Activated CD4-positive, CD25-positive, alpha-beta regulatory T cell treated with anti-CD3 and anti-CD28 coated beads, Interleukin-2, amount 50 U/mL, for 72 hours (primary cell): ENCODE measurements at places on chromosomes 7 and 10.

DNA sequence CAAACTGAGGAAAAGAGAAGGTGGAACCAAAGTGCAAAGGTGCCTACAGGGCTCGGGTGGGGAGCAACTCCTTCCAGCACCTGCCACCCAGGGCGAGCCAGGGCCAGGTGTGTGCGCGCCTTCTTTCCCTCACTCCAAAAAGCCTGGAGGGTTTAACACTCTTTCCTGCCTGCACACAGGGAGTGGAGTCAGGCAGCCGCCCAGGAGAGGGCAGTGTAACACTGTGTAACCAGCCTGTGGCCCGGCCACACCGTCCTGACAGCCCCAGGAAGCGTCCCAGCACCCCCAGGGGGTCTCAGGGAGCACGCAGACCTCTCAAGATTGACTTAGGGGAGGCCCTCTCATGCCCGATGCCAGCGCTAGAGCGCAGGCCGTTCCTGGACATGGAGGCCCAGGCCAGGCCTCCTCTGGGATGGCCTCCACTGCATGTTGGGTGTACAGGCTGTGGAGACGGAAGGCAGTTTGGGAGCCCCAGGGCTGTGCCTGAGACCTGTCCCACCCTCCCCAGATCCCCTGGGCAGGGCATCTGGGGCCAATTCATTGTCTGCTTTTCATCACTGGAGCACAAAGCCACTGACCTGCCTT lies 13.4 kb downstream of the BRI3 start:
- DNase-seq = no peak

DNA sequence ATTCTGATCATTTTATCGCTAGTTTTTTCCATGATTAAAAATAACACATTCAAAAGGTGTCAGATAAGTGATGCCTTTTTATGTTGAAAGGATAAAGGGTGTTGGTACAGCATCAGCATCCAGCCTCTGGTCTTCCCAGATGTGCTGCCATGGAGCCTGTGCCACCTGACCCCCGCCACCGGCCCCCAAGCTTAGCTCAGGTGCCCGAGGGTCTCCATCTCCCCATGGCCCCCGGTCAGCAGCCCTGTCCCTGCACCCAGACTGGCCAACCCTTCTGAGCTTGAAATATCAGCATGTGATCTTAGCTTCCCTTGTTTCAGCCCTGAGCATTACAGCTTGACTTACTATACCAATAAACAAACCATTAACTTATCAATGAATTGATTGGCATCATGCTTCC lies 24.6 kb downstream of the PFKP start:
- no peak for DNase-seq

DNA sequence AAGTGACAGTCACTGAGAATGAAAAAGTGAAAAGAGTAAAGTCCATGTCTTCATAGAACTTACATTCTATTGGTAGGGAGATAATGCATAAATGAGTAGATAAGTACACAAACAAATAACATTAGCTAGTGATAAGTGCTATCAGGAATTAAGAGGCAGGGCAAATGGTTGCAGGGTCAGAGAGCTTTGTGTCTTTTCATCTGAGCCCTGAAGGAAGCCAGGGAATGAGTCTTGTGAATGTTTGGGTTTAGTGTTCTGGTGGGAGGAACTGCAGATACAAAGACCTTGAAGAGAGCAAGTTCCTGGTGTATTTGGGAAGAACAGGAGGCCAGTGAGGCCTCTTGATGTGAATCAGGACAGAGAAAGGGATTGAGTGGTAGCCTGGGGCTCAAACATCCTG lies 183.8 kb downstream of the CTTNBP2 start:
- no peak for DNase-seq

DNA sequence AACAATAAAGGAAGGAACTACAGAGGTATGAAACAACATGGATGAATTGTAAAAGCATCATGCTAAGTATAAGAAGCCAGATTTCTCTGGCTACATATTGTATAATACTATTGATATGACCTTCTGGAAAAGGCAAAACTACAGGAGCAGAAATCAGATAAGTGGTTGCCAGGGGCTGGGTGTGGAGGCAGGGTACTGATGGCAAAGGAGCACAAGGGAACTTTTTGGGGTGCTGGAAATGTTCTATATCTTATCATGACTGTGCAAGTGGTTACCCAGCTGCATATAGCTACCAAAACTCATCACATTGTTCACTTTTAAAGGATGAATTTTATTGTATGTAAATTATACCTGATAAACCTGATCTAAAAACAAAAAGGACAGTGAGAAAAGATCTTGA lies 72.4 kb downstream of the SKAP2 start:
- DNase-seq = no peak

DNA sequence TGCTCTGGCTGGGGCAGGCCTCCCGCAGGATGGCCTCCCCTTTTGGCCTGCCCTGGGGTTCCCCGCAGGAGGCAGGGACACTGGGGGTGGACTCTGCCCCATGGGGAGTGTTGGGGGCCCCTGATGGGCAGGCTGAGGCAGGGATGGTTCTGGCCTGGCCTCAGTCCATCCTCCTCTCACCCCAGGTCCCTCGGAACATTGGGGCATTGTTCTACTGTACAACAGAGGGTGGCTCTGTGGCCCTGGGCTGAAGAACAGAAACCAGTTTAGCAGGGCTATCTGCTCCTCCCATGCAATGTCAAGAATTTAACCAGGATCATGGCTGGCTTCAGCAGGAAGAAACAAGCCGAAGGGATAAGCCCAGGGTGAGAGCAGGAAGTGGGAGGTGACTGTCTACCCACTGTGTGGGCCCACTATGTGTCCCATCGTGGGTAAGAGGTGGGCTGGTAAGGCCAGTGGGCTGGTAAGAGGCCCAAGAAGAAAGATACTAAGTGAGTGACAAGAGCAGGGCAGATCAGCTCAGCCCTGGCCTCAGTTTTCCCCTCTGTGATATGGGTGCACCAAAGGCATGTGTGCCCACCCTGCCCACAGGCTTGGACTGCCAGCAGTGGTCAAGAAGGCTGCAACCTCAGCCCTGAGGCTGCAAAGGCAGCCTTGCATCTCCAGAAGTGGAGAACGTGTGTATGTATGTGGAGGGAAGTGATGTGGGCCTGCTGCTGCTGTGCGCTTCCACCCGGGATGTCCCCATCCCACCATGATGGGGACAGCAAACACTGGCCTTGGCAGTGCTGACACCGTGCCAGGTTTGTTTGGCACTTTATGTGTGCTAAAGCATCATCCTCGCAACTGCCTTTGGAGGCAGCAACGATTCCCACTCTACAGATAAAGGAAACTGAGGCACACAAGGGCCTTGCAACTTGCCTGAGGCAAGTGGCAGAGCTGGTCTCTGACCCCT lies 138.9 kb downstream of the SH3PXD2A start:
- no peak for DNase-seq

GRCh38 chr10:18400906-18401245 lies 250.5 kb downstream of the NSUN6 start:
- no peak for DNase-seq

DNA sequence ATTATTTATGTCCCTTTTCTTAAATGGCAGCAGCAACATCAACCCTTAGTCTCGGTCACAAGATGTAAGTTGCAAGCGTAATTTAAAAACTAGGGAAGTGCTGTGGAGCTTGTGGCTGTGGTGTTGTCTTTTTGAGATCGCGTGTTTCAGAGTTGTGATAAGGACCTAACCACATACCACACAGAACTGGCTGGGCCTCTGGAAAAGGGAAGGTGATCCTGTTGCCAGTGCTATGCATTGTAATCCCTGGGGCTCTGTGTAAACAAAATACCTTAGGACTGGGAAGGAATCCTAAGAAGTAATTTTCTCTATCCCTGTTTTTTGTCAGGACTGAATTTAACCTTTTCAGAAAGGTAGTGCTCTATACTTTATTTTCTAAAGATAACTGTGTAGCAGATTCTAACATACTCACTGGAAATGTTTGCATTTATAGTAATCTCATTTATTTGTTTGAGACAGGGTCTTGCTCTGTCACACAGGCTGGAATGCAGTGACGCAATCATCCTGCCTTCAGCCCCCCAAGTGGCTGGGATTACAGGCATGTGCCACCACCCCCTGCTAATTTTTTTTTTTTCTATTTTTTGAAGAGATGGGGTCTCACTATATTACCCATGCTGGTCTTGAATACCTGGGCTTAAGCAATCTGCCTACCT lies 60.4 kb downstream of the INPP5F start:
- DNase-seq = no peak

- DNase-seq = no peak
These were observed 275.2 kb downstream of the AUTS2 start for GRCh38 chr7:69873512-69873911.

- DNase-seq = no peak
These were observed 358.3 kb downstream of the AUTS2 start for GRCh38 chr7:69956541-69956940.

GRCh38 chr10:3780771-3781467 lies 4.1 kb downstream of the KLF6 start:
- DNase-seq = no peak

DNA sequence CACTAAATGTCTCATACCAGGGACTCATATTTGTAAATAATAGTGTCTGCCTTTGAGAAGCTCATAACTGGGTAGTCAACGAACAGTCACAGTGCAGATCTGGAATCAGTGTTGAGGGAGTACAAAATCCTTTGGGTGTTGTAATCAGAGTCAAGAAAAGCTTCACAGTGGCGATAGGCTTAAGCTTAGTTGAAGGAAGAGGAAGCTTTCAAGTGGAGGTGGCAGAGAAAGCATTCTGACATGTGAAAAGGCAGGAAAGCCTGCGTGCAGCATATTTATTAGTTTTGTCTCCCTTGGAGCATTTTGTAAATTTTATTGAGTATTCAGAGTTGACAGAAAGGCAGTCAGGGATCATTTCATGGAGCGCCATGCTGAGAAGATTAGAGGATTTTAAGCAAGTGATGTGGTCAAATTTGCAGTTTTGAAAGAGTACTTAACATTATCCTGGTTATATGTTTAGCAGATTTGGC lies 104.9 kb downstream of the ADK start:
- DNase-seq = no peak

DNA sequence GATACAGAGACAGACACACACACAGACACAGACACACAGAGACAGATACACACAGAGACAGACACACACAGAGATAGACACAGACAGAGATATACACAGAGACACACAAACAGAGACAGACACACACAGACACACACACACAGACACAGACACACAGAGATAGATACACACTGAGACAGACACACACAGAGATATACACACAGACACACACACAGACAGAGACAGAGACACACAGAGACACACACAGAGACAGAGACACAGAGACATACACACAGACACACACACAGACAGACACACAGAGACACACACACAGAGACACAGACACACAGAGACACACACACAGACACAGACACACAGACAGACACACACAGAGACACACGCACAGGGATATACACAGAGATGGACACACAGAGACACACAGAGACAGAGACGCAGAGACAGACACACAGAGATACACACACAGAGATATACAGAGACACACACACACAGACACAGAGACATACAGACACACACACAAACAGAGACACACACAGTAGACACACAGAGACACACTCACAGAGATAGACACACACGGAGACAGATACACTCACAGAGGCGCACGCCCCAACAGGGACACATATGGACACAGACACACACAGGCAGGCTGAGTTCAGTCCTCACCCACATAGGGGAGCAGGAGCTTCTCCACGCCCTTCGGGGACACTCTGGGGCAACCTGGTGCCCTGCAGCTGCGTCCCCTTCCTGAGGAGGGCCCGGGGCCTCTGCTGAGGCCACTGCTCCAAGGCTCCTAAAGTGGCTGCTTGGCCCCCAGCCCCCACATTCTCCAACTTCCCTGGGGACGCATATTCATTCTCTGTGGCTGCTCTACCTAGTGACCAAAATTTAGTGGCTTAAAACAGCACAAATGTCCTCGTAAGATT lies 10.3 kb upstream of the PPP2R2D start:
- DNase-seq = no peak

DNA sequence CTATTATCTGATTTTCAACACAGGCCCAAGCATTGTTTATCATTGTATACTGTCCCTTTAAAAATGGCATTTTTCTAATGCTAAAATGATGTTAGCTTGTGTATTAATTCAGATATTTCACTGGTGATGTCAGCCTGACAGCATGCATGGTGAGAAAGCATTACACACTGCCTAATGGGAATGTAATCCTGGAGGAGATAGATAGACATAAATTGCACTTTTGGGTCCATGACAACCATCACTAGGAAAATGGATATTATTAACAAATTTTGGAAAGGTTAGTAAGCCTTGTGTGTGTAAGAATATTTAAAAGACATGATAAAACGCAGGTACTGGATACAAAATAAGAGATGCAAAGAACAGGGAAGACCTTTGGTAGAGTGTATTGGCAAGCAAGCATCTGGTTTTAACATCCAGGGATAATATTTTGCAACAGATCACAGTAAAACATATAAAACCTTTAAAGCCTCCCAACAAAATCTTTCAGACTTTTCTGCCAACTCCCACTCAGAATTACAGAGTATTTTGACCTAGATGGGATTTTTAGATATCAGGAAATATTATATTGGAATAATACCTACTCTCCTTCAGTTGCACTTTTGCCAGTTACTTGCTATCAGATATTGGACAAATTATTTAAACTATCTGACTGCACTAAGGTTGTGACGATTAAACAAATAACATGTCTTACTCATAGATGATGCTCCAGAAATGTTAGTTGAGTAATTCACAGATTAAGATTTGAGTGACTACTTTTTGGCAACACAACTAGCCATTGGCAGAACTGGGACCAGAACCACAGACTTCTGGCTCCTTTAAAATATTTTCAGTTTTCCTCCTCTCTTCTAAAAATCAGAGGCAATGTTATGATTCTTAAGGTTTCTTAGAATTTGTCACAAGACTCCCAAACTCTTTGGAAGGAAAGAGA lies 291.6 kb upstream of the SEMA3C start:
- DNase-seq = no peak

- no peak for DNase-seq
These were observed 196.7 kb downstream of the KIAA1217 start for GRCh38 chr10:24405635-24406034.

DNA sequence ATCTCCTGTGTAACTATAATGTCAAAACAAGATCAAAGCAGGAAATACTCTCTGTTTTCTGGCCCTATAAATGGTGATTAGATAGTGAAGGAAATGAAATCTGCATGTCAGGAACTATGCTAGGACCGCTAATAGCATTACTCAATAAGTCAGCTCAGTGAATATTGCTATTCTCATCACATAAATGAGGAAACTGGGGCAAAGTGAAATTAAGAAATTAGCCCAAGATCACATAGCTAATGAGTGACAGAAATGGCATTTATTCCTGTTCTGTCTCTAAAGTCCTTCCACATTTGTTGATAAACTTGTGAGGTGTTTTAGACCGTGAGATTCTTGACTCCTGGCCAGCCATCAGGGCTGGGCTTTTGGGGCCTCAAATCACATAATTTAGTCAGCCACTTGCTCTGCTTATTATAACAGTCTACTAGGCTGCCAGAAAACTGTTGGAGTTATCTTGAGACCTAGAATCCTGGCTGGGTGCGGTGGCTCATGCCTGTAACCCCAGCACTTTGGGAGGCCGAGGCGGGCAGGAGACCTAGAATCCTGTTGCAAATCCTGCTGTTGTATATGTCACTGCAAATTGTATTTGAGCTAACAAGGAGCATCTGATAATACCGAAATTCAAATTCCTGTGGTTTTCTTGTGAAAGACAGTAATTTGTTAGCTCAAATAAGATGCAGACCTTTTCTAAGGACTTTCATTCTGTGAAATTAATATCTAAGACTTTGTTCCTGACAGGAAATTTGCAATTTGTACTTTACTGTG lies 66.5 kb upstream of the SHTN1 start:
- no peak for DNase-seq
